ENCODE measurements at places on chromosomes 5 and 9.

DNA sequence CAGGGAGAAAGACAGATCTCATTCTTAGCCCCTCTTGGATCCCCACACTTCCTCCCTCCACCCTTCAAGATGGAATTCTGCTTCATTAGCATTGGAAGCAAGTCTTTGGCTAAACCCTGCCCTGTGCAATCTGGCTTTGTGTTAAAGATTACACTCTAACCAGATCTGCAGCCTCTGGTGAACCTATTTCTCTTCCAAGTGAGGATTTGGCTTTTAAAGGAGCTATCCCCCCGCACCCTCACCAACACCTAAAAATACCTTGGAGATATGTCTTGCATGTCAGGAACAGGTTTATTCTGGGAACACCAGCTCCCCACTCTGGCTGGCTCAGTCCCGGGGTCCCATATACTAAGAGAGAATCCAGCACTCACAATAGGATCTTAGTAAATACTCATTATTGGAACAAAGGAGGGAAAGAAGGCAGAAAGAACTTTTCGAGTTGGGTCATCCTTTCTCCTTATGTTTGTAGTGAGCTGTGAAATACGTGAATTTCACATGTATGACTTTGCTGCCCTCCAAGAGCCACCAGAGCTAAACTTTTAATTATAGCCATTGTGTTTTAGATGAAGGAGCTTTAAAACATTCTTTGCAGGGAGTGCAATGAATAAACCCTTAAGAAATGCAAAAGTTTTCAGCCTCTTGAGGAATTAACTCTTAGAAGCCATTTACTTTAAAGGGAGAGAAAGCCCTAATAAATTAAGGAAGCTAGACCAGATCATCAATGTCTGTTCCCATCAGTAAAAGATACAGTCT lies 53.7 kb upstream of the HRH2 start:
- no peak for DNase-seq

- no peak for DNase-seq
These were observed 55.9 kb upstream of the RNU6ATAC start for GRCh38 chr9:134220311-134220710.

GRCh38 chr5:3217114-3217513 lies 378.5 kb upstream of the IRX1 start:
- DNase-seq, result no peak

- DNase-seq, result no peak
These were observed 55.1 kb upstream of the ZNF608 start for GRCh38 chr5:124801551-124801950.

DNA sequence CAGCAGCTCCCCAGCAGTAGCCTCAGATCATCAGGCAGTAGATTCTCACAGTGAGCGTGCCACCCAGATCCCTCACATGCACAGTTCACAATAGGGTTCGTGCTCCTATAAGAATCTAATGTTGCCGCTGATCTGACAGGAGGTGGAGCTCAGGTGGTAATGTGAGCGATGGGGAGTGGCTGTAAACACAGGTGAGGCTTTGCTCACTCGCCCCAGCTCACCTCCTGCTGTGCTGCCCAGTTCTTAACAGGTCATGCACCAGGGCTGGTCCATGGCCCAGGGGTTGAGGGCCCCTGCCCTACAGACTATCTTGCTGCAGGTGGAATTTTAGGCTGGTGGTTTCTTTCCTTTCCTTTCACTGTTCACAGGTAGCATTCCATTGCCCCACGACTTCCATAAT lies 100.2 kb downstream of the MRPL36 start:
- no peak for DNase-seq

DNA sequence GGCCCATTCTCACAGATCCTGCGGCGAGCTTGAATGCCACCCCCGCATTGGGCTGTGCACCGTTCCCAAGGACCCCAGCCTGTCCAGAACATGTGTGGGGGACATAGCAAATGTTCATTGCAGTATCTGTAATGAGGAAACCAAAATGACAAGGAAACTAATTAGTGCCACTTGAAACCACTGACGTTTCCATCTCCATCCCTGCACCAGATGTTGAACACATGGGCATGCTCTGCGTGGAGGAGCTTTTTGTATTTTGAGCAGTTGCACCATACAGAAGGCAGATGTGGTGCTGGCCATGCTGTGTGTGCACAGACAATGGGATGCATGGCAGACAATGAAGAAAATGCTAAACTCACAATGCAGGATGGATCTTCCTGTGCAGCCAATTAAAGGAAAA lies 437.7 kb downstream of the SEMA5A start:
- no peak for DNase-seq

GRCh38 chr5:17738446-17738845 lies 104.2 kb downstream of the TAF11L14 start:
- DNase-seq, result no peak

DNA sequence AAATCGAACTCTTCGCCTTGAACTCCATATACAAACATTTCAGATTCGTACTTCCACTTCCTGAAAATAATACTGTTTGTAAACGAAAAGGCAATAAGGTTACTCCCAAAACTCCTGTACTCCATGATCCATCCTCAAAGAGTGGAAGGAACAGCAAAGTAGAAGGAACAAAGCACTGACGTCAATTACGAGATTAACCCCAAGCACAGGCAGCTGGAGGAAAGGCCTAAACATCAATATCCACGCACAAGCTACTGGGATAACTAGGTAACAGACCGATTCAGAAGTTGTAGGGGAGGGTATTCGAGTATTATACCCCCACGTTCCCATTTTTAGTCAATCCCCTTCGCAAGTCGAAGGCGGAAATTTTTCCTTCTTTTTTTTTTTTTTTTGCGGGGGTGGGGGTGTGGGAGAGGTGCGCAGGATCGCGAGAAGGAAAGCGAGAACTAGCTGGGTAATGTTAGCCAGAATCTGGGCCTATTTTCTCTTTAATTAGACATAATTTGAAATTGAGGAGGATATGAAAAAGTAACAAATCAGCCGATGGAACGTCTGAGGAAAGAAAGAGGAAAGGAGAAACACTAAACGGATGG lies 909 bp downstream of the AFF4 start:
- DNase-seq, result no peak

DNA sequence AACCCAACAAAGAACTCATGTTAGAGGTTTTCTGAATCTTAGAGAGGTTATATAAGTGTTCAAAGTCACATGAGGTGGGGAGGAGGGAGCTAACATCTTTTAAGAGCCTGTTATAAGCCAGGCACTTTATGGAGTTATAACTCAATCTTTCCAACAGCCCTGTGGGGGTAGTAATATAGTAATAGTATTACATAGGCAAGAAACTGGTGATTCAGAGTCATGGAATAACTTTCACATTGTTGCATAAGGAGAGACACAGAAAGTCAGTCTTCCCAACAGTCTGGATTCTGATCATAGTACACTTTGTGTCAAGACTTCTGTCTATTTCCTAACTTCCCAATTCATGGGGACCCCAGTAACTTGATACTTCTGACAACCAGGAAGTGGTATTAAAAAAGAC lies 89.2 kb downstream of the ACER2 start:
- DNase-seq, result peak; percentile 13

GRCh38 chr9:24624481-24624880 lies 78.8 kb upstream of the IZUMO3 start:
- no peak for DNase-seq

DNA sequence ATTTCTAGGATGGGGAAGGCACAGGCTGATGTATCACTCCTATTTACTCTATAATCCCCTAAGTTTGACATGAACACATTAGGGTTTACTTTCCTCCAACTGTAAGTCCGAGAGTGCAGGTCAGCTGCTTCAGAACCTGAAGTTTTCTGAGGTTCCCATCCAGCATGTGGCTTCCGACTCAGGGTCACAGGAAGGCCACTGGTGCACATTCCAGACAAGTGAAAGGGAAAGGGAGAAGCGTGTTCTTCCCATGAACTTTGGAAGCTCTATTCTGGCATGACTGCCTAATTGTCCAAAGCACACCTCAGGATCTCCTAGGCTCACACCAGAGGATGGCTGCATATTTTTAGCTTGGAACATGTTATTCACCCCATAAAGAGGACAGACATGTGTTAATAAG lies 602.6 kb downstream of the SEMA5A start:
- DNase-seq, result no peak

GRCh38 chr9:136618580-136619547 lies 43.9 kb upstream of the EGFL7 start:
- DNase-seq, result no peak

DNA sequence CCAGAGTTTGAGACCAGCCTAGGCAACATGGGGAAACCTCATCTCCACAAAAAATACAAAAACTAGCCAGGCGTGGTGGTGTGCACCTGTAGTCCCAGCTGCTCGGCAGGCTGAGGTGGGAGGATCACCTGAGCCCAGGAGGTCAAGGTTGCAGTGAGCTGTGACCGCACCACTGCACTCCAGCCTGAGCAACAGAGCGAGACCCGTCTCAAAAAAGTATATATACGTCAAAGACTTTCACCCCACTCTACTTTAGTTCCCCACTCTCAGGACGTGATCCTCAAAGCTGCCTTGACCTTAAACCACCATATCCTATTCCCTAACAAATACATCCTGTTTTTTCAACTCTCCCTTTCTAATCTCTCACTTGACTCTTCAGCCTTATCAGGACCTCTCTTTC lies 41.0 kb downstream of the PCDHGC5 start:
- no peak for DNase-seq

GRCh38 chr5:74334762-74335384 lies 305.7 kb downstream of the ENC1 start:
- DNase-seq, result no peak

Data from HS-5 (cell line).